ENCODE measurements at places on chromosomes 2 and 18.

DNA sequence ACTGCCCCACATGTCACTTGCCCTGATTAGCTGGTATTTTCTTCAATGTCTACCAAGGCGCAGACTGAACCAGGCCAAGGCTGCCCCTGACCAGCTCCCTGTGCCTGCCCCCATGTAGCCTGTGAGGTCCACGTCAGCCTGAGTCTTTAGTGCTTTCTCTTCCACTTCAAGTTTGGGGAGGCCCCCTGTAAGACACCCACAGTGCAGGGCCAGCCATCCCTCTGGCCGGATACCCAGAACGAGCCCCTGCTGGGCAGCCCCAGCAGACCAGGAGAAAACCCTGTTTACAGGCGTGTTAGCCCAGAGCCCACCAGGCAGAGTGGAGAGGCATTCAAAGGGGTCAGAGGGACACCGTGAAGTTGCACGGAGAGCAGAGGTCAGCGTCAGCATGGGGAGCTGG, 92.4 kb downstream of the TFCP2L1 start:
- no peak for DNase-seq

GRCh38 chr18:9989481-9989880, 75.7 kb downstream of the VAPA start:
- no peak for DNase-seq

- no peak for DNase-seq
Measured at GRCh38 chr2:188196343-188197008, 95.2 kb upstream of the GULP1 start.

DNA sequence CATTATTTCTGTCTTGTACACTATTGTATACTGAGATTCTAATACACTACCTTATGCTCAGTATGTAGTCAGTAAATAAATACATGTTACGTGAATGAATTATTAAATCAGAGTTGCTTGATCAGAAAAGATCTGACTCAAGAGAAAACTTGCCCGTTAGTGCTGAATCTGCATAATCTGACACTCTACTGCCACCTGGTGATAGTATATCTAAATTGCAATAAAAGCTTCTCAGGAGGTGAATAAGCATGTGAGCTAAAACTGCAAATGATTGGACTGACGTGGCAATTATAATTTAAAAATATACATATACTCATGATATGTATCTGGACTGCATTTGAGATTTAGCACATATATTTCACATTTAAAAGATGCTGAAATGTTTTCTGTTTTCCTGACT, 70.4 kb downstream of the KIAA1328 start:
- peak; percentile 2 for DNase-seq

DNA sequence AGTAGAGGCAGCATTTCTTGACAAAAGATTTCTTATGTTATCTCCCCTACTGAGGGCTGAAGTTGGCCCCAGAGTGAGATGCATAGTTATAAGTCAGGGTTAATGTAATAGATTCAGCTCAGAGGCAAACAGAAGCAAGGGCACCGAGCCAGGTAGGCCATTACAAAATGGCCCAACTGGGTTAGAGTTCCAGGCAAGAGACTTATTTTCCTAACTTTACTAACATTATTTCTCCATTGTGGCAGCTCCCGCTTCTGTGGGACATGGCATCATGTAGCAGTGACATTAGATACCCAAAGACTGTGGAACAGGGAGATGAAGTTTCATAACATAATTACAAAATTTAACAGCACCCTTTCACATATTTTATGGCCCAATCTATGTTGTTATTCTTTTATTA, 27.1 kb downstream of the TSPYL6 start:
- no peak for DNase-seq

Measured in GDM1 (cell line).